ENCODE measurements at places on chromosomes 4 and X.
A peak's percentile ranks its signal among the peaks of the same experiment; 100 is the strongest.

DNA sequence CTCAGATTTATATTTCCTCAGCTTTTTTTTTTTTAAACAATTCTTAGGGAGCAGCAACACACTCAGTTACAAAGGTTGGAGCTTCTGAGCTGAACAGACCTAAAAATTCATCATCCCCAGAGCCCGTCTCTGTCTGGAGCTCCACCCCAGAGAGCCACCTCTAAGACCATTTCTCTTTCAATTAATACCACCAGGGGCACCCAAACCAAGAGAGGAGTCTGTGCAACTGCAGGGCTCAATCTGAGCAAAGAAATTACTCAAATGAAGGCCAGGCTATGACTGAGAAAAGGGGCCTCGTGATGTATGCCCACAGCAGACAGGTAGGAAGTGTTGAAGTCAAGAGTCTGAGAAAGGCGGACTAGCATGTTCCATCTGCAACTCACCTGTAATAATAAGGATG, 95.5 kb downstream of the C4orf51 start:
- no peak for DNase-seq

GRCh38 chrX:135494453-135494852, 26.0 kb upstream of the INTS6L start:
- DNase-seq, result no peak

GRCh38 chrX:153685156-153685536, 2.6 kb upstream of the SLC6A8 start:
- peak; percentile 28 for DNase-seq

DNA sequence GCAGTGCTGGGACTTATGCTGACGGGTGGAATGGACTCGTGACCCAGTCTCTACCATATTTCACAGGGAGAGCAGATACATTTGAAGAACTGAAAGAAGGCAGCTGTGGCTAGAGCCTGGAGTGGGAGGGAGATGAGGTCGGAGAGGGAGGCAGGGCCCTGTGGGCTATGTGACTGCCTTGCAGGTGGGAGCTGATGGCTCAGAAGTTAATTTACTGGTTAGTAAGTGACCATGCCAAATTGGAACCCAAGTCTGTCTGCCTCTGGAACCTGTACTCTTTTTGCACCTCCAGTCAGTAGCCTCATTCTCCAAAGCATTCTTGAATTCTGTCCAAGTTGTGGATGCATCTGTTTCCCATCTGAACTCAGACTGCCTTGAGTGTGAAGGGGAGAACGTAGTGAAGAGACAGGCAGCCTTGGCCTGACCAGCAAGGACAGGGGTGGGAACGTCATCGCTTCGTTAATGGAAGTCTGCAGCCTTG, 92.3 kb downstream of the REPS2 start:
- DNase-seq, result no peak

DNA sequence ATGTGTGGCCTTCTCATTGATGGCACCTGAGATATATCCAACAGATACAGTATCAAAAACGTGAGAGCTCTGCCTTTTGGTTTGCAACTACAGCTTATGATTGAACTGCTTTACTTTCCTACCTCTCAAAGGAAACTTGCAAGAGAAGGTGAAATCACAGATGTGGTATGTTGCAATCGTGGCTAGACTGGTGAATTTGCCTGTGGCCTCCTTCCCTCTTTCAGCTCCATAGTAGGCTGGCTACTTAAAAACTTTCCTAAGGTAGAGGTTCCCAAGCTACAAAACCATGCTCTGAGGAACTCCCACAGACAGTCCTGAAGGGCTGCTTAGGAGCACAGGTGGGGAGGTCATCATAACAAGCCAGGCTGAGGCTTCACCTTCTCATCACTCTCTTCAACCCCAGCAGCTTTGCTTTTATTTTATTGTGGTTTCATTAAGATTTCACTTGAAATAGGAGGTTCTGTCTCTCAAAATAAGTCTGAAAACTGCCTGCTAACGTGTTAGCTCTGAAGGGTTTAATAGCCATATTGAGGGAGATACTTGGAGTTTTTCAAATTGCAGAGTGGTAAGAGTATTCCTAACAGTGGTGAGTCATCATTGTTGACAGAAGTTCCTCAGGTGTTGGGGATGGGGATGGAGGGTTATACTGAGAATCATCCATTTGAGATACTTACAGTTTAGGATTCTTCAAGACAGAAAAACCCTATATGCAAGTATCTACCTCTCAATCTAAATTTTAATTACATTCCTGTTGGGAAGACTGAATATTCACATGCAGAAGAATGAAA, 93.5 kb upstream of the UCP1 start:
- no peak for DNase-seq

DNA sequence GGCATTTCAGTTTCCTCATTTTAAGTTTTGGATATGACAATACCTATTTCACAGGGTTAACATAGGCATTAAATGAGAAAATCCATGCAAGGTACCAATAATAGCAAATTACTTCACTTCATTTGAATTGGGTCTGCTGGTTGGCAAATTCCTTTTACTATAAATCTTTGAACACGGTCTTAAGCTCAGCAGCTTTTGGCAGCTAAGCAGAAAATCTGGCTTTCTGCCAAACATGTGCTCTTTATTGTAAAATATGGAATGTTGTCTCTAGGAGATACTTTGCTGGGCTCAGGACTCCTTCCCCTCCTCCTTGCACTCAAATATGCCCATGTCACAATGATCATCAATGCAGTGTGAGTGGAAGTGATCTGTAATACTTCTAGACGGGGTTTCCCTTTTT, 16.8 kb upstream of the DMP1 start:
- DNase-seq, result no peak

GRCh38 chr4:69126024-69126423, 29.8 kb downstream of the UGT2B7 start:
- no peak for DNase-seq

DNA sequence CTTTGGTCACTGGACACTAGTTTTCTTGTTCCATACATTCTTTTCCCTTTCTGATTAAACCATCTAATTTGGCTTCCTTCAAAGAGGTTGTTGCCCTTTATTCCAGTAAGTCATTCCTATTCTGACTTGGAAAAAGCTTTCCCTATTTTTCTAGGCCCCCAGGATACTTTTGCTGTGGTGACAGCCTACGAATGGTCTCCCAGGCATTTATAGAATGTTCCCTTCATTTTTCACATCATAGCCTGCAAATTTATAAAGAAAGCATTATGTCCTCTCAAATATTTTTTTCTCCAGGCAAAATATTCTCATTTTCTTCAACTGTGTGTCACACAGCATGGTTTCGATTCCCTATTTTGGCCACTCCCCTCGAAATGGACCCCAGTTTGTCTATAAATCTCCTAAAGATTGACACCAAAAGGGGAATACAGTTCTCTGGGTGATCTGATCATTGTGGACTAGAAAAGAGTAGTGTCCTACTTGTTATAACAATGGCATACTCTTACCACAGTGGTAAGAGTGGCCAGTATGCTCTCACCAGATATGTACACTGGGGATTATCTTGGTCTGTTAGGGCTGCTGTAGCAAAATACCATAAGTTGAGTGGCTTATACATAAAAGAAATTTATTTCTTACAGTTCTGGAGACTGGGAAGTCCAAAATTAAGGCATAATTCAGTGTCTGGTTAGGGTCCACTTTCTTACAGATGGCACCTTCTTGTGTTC, 41.5 kb upstream of the BMP2K start:
- DNase-seq, result no peak

DNA sequence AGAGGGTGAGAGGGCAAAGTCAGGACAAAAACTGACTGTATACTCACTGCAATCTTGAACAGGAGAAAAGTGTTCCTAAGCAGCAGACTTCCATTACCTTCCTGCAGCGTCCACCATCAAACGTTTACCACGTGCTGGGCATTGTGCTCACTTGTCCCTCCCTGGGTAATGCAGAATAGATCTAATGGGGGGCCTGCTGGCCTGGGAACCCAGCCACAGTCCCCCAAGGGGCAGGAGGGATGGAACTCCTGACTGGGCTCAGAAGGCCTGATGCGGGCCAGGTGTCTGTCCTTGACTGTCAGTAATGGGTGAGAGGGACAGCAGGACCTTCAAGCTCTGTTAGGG, 37.6 kb upstream of the FAM156A start:
- DNase-seq, result no peak

DNA sequence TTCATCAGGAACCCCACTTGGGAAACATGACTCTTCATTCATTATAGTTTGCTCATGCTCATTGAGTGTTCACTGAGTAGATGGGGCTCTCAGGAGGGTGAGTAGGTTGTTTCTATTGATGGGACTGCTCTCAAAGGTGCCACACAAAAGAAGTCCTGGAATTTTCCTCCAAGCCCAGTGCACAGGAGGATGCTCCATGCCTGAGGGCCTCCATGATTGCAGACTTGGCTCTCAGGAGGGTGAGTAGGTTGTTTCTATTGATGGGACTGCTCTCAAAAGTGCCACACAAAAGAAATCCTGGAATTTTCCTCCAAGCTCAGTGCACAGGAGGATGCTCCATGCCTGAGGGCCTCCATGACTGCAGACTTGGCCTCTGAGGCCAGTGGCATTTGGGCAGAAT, 108.5 kb downstream of the ZNF674 start:
- DNase-seq, result no peak

DNA sequence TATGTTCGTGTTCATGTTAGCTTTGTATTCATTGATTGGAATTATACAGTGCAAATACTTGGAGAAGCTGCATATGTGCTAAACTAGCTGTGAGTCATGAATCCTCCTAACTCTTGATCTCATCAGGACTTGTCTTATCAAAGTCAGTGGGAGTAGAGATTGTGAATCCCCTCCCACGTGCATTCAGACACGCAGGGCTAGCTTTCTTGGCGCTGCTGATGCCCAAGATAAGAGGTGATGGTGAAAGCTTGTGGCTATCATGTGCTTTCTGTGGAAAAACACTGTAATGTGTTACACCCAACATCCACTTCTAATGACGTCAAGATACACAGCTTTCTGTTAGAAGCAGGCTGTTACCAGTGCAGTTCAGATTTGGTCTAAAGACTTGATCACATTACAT, 348.7 kb upstream of the HAND2 start:
- peak; percentile 68 for DNase-seq

DNA sequence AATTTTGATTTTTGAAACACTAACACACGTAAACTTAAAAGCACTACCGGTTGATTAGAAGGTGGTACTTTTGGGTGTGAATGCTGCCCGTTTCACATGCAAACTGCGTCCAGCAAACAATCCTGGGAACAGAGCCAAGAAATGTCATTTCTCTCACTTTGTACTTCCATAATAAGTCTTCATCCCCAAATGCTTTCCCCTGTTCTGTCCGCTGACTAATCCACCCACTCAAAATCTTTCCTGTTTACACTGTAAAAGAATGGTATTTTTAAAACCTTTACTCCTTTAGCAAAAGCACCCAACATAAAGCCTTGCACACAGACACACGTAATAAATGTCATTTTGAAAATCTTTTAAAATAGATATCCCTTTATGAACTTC, 39.1 kb upstream of the PDLIM5 start:
- no peak for DNase-seq

DNA sequence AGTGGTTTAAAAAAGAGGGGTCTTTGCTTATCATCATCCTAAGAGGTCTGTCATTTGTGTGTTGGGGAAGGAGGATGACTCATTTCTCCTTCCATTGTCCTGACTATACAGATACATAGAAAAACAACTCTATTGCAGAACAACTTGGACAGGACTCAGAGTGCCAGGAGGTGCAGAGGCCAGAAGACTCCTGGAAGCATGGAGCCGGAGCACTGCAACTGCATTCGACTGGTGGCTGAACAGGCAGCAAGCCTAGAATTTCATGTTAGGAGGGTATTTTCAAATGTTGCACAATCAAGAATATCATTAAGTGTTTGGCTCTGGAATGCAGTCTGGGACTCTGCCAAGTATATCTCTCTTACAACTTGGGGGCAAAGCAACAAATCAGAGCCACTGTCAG, 35.0 kb upstream of the MAML3 start:
- DNase-seq, result peak; percentile 74

GRCh38 chrX:48083212-48083611, 11.8 kb upstream of the ZNF630 start:
- peak; percentile 50 for DNase-seq

- peak; percentile 18 for DNase-seq
These were observed 1544.1 kb upstream of the ADGRL3 start for GRCh38 chr4:59655996-59656395.

DNA sequence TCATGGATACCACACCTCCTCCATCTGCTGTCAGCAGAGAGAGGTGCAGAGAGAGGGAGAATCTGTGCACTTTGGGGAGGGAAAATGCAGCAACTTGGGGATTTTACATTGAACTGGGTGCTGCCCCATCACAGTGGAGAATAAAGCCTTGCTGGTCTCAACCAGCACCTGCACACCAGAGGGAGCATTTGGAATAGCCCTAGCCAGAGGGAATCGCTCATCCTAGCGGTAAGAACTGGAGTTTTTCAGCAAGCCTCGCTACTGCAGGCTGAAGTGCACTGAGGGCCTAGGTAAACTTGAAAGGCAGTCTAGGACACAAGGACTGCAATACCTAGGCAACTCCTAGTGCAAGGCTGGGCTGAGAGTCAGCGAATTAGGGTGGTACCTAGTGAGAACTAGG, 148.7 kb downstream of the KDR start:
- DNase-seq, result no peak

- no peak for DNase-seq
These were observed 59.1 kb downstream of the ANXA3 start for GRCh38 chr4:78610546-78611214.

- DNase-seq, result no peak
These were observed 48.4 kb upstream of the MAP3K15 start for GRCh38 chrX:19563746-19564145.
